ENCODE measurements at places on chromosomes 13 and 19.

GRCh38 chr19:4429256-4429655 lies 26.8 kb downstream of the CHAF1A start:
- DNase-seq, result no peak

- no peak for DNase-seq
These were observed 15.1 kb upstream of the N4BP2L2 start for GRCh38 chr13:32553720-32554119.

DNA sequence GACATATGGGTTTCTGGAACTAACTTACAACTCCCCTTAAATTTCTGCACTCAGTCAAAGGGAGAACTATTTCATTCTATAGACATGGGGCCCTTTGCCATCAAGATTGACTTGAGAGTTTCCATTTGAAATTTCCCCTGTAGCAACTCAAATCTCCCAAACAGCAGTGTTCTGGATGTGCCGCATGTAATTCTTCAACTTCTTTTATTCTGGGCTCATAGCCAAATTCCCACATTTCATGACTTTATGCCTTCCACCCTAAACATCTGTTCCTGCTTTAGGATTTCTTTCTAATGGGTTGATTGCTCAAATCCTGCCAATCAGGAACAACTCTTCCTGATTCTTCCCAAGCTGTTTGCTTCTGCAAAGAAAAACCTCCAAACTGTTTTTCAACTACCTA lies 336.0 kb downstream of the TBC1D4 start:
- no peak for DNase-seq

DNA sequence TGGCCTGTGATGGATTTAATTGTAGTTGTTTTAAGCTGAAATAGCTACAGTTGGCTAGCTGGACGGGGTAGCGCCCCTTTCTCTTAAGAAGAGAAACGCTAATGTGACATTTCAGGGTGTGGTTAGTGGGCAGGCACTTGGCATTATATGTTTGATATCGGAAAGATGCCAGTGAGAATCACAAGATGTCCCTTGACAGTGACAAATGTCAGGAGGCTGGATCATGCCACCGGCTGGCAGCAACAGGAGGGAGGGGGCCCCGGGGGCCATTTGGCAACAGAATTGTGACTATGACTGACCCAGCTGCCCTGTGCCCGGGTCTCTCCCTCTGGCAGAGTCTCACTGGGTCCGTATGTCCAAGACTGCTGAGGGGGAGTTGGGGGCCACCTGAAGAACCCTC lies 4.7 kb downstream of the DCAF15 start:
- no peak for DNase-seq

DNA sequence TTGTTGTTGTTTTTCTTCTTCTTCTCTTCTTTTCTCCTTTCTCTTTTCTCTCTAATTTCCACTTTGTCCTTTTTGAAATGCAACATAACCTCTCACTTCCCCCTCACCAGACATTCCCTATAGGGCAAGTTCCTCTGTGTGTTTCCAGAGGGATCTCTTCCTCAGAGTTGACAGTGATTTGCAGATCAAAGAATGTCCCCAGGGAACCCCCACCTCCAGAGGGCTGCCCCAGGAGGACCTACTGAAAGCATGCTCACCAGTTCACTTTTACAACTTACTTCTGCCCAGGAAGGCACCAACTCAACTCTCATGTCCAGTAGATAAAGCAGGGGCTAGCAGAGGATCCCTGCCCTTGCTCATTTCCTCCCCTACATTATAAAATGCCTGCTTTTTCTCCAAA lies 1648.0 kb downstream of the PCDH9 start:
- DNase-seq, result no peak

GRCh38 chr19:4043401-4043800 lies 23.3 kb downstream of the ZBTB7A start:
- no peak for DNase-seq

GRCh38 chr13:45335397-45336024 lies 5.5 kb downstream of the TPT1 start:
- no peak for DNase-seq

DNA sequence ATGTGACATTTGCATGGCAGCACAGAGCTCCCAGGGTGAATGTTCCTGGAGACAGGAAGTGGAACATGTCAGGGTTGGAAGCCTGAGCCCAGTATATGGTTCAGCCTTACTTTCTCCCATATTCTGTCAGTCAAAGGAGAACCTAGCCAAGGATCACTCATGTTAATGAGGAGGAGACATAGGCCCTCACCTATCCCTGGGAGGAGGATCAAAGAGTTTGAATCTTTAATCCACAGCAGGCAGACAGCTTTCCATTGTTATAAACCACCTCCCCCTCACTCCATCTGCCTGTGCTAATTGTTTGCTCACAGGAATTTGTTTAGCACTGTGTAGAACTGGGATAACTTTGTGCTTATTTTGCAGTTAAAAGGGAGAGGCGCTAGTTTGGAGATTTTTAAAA lies 1069.1 kb downstream of the EFNB2 start:
- DNase-seq, result no peak

- DNase-seq, result no peak
These were observed 380.9 kb upstream of the HTR2A start for GRCh38 chr13:47277774-47278173.
